ENCODE measurements at places on chromosomes 4 and X.

DNA sequence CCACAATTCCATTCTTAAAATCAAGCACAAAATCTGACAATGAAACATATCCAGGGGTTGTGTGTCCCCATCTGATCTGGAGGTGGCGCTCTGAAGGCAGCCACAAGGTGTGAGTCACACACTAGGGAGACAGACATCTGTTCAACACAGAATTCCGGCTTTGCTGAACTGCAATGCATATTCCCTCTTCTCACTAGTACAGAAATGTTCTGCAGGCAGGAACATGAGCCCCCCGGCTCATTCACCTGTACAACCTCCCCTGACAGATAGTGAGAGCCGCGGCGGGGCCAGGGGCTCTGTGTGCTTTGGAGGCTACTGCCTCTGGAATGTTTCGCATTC is 41.9 kb downstream of the WDR1 start:
- DNase-seq = peak; percentile 11

- no peak for DNase-seq
These were observed 4.8 kb downstream of the SOWAHD start for GRCh38 chrX:119763181-119763580.

DNA sequence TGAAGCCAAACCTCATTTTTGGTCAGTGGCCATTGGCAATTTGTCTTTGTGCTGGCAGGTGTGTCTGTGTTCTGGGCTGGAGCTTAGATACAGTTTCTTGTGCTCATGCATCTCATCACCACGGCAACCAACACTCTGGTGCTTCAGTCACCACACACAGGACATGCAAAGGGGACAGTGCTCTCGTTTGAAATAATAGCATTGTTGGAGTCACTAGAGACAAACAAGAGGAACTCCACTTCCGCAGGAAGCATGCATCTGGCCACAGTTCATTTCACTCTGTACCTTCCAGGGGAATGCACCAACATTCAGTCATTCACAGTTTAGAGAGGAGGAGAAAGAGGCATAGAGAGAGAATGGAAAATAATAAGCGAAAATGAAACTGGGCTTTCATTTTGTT is 267.4 kb downstream of the ANK2 start:
- DNase-seq = no peak

DNA sequence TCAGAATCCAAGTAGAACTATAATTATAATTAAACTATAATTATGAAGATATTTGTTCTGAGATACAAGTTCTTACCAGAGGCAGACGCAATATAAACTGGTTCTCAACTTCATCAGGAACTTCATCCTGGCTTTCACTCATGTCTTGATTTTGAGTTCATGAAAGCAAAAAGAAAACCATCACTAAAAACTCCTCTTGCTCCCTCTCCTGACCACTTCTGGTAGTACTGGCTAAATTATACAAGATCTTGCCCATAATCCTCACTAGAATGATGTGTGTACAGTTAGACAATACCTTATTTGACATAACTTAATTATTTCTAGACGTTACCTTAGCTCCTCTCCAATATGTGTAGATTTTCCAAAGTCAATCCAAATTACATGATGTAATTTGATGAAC is 3.7 kb downstream of the TAF7L start:
- DNase-seq = peak; percentile 40

GRCh38 chr4:146742416-146742815 is 103.7 kb downstream of the POU4F2 start:
- DNase-seq = no peak

- no peak for DNase-seq
These were observed 12.7 kb downstream of the ADGRA3 start for GRCh38 chr4:22502895-22503814.

DNA sequence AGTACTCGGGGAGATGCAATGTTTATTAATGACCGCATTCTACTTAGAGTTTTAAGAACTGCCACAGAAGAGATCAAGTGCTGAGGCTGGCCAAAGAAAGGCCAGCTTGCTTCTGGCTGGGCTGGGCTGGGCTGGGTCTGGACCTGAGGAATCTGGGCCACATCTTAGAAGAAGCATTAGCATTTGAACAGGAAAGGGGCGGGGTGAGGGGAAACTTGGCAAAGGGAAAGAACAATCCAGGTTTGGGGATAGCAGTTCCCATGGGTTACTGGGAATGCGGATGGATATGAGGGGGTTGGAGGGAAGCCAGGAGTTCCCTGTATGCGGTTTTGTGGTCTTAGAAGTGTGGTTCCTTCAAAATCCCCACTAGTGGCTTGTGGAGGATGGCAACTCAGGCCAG is 83.3 kb downstream of the CLDN34 start:
- DNase-seq = no peak

- DNase-seq = no peak
These were observed 133.1 kb downstream of the CORIN start for GRCh38 chr4:47704693-47705325.

DNA sequence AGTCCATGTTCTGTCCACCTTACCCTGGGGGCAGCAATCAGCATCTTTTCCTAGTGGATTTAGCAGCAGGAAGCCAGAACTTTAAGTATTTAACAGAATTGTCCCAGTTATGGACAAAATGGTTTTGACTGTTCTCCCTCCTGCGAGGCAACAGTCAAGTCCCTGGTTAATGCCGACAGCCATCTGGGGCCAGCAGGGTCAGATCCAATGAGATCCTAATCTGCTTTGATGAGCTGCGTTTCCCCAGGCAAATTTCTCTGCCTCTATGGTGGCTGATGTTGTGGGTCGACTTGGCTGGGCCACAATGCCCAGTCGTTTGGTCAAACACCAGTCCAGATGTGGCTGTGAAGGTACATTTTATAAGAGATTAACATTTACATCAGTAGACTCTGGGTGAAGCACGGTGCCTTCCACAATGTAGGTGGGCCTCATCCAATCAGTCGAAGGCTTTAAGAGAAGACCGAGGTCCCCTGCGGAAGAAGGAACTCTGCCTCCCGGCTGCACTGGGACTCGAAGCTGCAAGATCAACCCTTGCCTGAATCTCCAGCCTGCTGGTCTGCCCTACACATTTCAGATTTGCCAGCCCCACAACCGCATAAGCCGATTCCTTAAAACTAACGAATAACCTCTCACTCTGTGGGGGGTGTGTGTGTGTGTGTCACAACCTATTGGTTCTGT is 89.0 kb upstream of the C4orf50 start:
- DNase-seq = no peak

DNA sequence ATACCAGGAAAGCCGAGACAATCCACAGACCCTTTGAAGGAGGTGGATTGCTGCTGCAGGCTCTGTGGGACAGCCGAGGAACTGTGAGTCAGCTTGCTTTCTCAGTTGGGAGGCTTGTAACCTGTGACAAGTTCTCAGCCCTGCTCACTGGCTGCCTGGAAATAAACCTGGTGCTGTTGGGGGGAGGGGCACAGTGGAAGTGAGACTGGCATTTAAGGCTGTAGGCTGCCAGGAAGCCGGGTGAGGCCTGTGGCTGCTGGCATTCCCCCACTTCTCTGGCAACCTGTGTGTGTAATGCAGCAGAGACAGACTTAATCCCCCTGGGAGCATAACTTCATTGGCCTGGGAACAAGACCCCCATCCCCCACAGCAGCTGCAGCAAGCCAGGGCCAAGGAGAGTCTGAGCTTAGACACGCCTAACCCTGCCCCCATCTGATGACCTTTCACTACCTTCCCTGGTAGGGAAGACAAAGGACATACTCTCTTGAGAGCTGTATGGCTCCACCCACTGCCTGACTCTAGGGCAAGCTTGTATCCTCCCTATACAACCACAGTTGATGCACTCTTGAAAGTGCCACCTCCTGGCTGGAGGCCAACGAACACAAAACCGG is 64.1 kb downstream of the ALPK1 start:
- DNase-seq = no peak

- DNase-seq = no peak
These were observed 2.1 kb upstream of the STAP1 start for GRCh38 chr4:67556436-67556835.

DNA sequence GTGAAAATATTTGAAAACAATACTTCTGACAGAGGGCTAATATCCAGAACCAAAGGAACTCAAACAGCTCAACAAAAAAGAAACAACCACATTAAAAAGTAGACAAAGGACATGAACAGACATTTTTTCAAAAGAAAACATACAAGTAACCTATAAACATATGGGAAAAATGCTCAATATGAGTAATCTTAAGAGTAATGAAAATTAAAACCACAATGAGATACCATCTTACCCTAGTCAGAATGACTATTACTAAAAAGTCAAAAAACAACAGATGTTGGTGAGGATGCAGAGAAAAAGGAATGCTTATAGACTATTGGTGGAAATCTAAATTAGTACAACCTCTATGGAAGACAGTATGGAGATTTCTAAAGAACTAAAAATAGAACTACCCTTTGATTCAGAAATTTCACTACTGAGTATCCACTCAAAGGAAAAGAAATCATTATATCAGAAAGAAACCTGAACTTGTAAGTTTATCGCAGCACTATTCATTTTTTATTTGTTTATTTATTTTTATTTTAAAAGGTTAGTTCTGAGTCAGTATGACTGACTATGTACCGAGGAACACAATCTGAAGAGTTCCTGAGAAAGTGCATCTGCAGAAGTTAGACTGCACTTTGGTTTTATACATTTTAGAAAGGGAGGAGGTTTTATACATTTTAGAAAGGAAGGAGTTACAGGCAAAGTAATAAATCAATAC is 231.3 kb downstream of the INPP4B start:
- no peak for DNase-seq

DNA sequence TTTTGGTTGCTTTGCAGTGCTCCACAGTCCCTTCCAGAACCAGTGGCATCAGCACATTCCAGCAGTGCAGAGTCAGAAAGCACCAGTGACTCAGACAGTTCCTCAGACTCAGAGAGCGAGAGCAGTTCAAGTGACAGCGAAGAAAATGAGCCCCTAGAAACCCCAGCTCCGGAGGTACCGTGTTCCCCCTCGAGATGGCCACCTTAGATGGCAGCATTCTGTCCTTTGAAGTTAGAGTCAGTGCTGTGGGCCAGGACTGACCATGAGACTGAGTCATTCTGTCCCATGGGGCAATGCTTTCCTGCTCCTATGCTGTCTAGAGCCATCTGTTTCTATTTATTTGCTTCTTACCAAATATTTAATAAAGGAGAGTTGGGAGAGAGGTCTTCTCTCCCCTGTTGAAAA is 112.3 kb downstream of the KLHL8 start:
- no peak for DNase-seq

- DNase-seq = peak; percentile 50
These were observed 22.7 kb upstream of the PGRMC2 start for GRCh38 chr4:128310266-128310697.

GRCh38 chr4:172095161-172095560 is 282.0 kb downstream of the GALNTL6 start:
- DNase-seq = no peak

DNA sequence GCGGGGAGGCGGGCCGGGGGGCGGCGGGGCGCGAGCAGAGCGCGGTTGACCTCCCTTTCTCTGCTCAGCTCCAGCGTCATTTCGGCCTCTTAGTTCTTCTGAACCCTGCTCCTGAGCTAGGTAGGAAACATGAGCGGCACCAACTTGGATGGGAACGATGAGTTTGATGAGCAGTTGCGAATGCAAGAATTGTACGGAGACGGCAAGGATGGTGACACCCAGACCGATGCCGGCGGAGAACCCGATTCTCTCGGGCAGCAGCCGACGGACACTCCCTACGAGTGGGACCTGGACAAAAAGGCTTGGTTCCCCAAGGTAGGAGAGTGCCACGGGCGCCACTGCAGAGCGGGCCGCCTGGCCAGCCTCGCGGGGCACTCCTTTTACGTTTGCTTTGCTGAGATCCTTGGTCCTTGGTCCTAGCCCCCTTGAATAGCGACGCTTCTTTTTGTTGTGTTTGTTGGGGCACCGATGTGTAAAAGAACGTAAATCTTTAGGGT is at the start of gene HTATSF1:
HTATSF1 (plus strand) TSS at position 37 of the 497 bp plus-strand sequence; CDS start at position 130, 93 bp downstream.
- DNase-seq = no peak

DNA sequence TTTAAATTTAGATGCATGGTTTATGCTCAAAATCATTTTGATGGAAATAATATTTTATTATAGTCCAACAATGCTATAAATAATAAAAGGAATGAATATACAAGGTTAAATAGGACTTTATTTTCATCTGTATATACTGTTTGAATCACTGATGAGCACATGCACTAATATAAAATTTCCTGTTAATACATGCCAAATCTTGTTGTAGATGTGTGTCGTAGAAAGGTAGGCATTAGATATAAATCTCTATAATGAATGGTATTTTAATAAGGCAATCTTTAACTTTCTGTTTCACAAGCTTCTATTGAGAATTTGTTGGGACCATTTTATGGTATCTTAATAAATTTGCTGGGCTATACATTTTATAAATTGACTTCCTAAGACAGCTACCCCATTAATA is 868.8 kb downstream of the CCSER1 start:
- no peak for DNase-seq

GRCh38 chrX:7215842-7216241 is 67.9 kb upstream of the PUDP start:
- DNase-seq = no peak

DNA sequence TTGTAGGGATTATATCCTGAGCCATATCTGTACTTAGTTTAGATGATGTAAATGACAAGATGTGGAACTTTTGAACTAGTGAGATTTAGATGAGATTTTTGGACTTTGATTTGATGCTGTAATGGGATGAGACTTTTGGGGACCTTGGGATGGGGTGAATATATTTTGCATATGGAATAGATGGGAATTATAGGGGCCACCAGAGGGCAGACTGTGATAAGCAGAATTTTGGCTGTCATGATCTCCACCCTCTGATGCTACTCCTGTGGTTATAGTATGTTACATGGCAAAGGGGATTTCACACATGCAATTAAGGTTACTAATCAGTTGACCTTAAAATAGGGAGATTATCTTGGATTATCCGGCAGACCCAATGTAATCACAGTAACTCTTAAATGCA is 214.0 kb upstream of the NHS start:
- no peak for DNase-seq

GRCh38 chr4:188934320-188934962 is 795.2 kb downstream of the TRIML1 start:
- no peak for DNase-seq

DNA sequence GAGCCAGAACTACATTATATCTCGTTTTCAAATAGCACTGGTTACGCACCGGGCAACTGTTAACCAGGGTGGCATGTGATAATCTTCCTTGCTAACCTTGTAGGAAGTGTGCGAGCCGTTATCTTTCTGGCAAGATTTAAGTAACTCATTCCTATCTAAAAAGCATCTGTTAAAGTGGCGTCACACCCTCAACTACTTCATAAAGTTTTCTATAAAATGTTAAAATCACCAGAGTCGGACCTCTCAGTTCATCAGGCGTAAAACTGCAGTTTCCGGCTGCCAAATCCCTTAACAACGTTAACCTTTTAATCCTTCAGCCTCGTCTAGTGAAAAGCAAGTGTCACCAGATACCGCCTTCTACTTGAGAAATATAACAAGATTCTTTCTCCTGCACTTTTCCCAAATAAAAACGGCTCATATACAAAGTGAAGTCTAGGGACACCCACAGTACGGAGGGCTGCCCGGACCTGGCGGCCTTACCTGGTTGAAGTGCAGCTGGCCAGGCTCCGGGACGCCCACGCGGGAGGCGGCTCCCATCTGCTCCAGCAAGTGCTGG is 1.2 kb downstream of the SLC39A8 start:
- DNase-seq = peak; percentile 72

All from hematopoietic multipotent progenitor cell treated with erythropoietin and hydrocortisone succinate and interleukin-3 and kit ligand, for 17 days (in vitro differentiated cells).